CD4-positive, alpha-beta memory T cell (primary cell): ENCODE measurements at places on chromosomes 4 and X. TPM values are rescaled to one million over a fixed set of nuclear protein-coding genes. Genes with fewer than 3 reads are reported as not detected.

DNA sequence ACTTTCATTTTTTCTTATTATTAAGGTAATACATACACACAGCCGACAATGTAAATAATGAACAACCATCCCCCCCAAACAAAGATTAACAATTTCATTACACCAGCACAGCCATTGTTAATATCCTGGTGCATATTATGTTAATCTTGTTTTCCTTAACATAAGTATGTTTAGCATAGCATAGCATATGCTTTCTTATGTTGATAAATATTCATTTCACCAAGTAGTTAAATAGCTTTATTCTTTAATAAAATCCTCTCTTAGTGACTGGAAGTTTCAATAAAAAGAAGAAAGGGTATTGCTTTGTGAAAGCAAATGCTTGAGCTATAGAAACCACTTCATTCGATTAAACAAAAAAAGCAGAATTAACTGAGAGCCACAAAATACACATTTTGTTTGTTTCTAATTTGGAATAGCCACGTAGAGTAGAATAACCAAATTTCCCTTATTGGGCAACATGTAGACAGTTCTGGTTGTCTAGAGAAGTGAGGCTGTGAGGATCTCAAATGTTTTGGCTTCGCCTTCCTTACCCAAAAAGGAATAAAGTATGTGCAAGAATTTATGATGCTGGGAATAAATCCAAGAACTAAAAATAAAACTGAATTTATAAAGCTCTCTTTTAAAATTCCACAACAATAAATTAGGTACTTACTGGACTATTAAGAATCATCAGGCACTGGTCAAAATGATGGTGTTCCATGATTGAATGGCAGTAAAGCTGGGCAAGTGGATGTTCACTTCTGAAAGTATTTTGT lies 118.0 kb downstream of the PDE5A start:
- no peaks in the 10 kb centered on the region for H3K27me3 ChIP-seq
- H3K36me3 ChIP-seq: peaks cover 9% of the 10 kb centered on the region
- H3K4me3 ChIP-seq: no peak overlapping the region

Gene CD38
- total RNA-seq: 1.7 TPM

DNA sequence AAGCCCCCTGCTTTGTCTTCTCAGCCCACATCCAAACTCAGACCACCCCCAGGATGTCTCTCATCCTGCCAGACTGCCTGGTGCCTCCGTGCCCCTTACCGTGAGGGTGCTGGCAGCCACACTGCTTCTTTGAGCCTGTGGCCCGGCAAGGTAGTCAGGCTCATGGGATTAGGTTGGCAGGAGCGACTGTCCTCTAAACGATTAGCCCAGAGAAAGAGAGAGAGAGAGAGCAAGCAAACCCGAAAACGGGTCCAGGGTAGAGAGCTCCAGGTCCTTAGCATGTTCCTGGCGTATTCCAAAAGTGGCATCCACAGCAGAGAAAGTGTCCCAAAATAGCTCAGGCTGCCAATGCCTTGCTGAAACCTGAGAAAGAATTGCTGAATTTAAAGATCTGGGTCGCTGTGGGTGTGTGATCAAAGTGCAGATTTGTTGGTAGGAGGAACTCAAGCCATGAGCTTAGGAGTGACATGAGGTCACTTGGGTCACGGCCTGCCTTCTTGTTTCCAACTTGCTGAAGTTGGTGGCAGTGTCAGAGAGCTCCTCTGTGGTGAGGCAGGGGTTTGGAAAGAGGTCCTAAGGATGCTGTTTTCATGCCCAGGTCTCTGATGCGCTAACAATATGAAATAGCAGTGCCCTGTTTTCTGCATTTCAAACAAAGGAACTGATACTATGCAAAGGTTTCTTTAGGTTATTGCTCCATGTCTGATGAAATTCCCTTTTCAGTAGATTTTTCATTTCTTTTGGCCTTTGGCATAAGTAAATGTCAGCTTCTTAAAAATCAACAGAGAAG lies 81.6 kb downstream of the RTL9 start:
- no peak overlapping the region for H3K4me3 ChIP-seq
- no peaks in the 10 kb centered on the region for H3K27me3 ChIP-seq
- DNase-seq: no peak

DNA sequence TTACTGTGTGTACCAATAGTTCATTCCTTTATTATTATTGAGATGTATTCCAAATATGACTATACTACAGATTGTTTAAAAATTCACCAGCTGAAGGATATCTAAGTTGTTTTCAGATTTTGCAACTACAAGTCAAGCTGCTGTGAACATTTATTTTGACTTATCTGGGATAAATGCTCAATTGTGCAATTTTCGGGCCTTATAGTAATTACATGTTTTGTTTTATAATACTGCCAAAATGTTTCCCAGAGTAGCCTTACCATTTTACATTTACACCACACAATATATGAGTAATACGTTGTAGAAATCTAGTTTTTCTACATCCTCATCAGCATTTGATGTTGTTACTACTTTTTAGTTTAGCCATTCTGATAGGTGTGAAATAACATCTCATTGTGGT lies 179.6 kb downstream of the ANTXR2 start:
- H3K36me3 ChIP-seq: no peaks in the 10 kb centered on the region
- no peak for DNase-seq
- no peak overlapping the region for H3K4me3 ChIP-seq
- H3K27me3 ChIP-seq: no peaks in the 10 kb centered on the region

GRCh38 chr4:111631215-111631999 lies 513.8 kb upstream of the FAM241A start:
- DNase-seq: no peak
- no peak overlapping the region for H3K27ac ChIP-seq
- H3K36me3 ChIP-seq: no peaks in the 10 kb centered on the region
- H3K27me3 ChIP-seq: no peaks in the 10 kb centered on the region

DNA sequence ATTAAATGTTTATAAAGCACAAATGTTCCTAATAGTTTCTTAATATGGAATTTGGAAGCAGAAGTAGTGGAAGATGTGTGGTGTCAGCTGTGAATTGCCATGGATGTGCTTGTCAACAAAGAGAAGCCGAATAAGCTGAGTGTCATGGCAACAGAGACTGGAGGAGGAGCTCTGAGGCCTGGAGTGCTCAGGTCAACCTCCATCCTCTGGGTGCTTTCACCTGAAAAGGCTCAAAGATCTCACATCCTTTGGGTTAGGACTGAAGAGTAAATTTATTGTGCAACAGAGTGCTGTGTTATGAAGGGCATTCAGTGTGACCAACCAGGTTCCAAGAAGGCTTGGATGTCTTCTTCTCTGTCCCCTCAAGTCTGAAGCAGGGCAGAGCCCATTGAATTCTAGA lies 18.7 kb downstream of the SGMS2 start:
- H3K4me1 ChIP-seq: no peaks in the 10 kb centered on the region
- no peak overlapping the region for H3K27ac ChIP-seq
- H3K27me3 ChIP-seq: no peaks in the 10 kb centered on the region
- DNase-seq: no peak
